ENCODE measurements at places on chromosomes 11 and 22.
A peak's percentile ranks its signal among the peaks of the same experiment; 100 is the strongest.

GRCh38 chr11:87443707-87444106, 406.0 kb downstream of the TMEM135 start:
- DNase-seq = peak; percentile 43

DNA sequence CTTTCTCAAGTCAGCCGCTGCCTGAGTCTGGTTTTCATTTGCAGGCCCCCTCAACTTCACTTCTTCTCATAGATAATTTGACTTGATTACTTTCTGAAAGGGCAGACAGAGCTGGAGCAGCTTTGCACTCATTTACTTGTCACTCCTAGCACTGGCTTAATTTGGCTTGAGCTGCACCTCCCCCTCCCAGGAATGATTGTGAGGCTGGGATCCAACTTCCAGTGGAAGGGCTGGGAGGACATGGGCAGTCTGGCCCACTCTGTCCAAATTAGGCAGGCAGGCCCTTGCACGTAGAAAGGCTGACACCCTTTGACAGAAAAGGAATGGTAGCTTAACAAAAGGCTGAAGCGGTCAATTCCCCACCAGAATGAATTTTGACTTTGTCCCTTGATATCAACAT, 453.9 kb downstream of the ETS1 start:
- no peak for DNase-seq

DNA sequence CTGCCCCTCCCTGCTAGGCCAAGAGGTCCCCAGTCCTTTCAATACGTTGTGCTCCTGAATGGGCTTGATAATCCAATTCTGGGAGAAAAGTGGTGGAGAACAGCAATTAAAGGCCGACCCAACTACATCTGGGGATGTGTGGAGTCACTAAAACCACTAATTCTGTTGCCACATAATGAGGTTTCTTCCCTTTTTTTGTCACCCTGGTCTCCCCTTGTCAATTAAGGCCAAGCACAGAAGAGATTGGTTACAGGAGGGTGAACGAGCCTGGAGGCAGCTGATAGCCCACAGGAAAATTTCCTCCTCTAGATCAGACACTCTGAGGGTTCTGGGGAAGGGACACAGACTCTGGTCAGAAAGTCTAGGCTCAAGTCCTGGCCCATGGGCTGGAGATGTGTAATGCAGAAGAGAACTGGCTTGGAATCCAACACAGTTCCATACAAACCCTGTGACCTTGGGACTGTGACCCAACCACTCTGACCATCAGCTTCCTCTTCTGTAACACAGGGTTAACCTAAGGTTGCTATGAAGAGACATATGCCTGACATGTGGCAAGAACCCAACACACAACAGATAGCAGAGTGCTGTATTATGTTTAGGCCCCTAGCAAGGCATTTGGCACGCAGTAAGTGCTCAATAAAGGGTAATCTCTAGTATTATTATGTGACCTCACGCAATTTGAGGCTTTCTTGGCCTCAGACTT, 146.4 kb downstream of the CHST1 start:
- DNase-seq = no peak

GRCh38 chr11:114080219-114080618, 20.7 kb downstream of the ZBTB16 start:
- peak; percentile 11 for DNase-seq

- DNase-seq = no peak
These were observed 5.5 kb downstream of the KMT2A start for GRCh38 chr11:118441770-118442275.

- no peak for DNase-seq
These were observed 69.5 kb downstream of the DBX1 start for GRCh38 chr11:20090654-20091374.

GRCh38 chr22:40624770-40625169, 11.7 kb downstream of the MRTFA start:
- DNase-seq = no peak

DNA sequence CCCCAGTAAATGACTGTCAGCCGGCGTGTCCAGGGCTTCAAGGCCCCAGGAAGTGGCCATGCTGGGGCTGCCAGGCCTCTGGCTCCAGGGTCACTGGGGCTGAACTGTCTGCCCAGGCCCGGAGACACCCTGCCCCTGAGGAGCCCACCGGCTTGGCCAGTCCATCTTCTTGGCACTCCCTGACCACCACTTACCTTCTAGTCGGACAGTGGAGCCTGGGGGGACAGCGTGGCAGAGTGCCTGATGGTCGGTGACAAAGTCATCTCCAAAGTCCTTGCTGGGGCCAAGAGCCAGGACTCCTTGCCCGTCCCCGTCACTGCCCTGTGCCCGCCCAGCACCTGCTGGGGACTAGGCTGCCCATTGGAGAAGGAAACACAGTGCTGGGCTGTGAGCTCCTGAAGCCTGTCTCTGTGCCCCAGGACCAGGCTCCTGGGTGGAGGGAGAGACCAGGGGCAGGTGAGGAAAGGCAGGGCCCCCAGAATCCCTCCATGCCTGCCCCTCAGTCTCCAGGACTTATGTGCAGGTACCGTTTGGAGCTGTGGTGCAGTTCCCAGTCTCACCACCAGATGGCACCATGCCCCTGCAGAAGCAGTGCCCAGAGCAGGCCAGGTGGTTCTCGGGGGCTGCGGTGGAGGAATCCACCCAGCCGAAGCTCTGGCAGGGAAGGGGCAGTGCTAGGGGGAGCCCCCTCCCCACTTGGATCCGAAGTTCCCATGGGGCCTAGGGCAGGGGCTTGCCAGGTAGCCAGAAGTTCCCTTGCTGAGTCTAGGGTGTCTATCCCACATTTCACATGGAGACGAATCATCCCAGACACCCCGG, 6.0 kb upstream of the CCDC188 start:
- DNase-seq = peak; percentile 69
